ENCODE measurements at places on chromosomes 2 and 18.

- no peak for DNase-seq
Observed at GRCh38 chr2:148650881-148651280, 6.3 kb downstream of the EPC2 start.

DNA sequence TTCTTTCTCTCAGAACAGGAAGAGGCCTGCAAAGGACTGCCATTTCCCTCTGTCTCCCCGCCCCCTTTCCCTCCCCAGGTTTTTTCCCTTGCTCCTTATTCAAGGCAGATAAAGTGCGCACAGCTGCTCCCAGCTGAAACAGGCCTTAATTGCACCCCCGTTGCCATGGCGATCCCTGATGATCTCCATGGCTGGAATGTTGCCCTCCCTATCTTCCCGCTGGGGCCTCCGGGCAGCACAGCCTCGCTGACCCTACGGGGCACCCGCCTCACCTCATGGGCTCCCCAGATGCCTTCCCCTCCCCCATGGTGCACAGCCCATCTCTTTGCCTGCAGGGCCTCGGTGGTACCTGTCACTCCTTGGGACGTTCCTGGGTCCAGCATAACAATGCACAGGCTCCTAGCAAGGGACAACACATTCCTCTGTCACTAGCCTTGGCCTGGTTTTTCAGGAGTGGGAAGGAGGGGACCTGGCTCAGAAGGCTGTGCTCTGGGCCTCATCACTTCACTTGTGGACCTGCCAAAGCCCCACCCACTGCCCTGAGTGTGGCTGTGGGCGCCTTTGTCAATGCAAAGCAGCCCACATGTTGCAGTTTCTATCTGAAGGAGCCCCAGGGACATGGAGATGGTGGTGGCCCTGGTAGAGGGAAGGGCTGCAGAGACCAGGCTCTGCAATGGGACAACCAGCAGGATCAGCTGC, 115.0 kb downstream of the CELF4 start:
- DNase-seq, result no peak

- DNase-seq, result no peak
Observed at GRCh38 chr2:2810504-2810903, 479.4 kb upstream of the MYT1L start.

DNA sequence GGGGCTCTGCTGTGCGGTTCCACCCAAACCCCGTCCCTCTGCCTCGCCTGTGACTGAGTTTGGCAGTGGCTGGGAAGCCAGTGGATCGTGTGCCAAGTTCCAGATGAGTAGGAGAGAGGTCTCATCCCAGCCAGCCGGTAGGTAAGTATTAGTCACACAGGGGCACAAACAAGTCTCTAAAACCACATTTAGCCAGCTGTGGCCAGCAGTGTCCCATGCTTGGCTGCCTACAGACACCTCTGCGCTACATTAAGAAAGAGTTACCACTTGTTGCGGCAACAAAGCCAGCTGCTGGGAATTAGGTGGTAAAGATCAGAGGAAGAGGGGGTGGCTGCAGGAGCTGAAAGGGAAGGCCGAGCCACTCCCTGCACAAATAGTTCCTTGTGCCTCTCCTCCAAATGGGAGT, 81.2 kb downstream of the GATA6 start:
- DNase-seq, result no peak

- DNase-seq, result peak; percentile 8
Observed at GRCh38 chr2:209960676-209961630, 41.5 kb upstream of the RPE start.

GRCh38 chr2:136750065-136750464, 15.3 kb upstream of the THSD7B start:
- DNase-seq, result no peak

- DNase-seq, result no peak
Observed at GRCh38 chr18:48608581-48608980, 69.8 kb downstream of the CTIF start.

GRCh38 chr2:20429528-20429927, 17.3 kb upstream of the RHOB start:
- no peak for DNase-seq

- DNase-seq, result no peak
Observed at GRCh38 chr2:47429795-47430194, 26.8 kb downstream of the MSH2 start.

DNA sequence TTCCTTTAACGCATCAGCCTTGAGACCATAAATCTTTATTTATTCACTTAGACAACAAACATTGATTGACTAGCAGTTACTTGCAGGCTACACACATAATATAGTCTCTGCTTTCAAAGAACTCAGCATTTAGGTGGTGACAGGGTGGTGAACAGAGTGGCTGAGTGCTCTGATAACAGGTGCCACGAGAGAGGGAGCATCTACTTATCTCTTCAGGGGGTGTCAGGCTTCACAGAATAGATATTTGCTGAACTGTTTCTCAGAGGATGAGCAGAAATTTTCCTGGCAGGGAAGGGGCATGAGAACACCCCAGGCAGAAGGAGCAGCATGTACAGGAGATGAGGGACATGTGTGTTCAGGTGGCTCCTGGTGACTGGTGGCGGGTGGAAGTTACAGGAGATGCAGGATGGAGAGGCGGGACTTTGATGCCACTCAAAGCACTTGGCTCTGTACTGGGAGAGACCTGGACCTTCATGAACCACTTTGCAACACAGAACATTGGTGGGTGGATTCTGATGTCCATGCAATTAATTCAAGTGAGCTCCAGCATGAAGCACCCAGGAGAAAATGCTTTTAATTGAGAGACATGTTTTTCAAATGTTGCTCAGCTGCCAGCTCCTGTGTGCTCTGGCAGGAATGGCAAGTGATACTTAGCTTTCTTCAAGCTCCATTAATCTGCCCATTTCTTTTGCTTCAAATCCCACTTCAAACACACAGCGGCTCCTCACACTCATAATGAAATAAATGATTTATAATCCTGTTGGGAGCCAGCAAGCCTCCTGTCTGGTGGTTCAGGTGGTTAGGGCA, 248.9 kb downstream of the MYCN start:
- no peak for DNase-seq

DNA sequence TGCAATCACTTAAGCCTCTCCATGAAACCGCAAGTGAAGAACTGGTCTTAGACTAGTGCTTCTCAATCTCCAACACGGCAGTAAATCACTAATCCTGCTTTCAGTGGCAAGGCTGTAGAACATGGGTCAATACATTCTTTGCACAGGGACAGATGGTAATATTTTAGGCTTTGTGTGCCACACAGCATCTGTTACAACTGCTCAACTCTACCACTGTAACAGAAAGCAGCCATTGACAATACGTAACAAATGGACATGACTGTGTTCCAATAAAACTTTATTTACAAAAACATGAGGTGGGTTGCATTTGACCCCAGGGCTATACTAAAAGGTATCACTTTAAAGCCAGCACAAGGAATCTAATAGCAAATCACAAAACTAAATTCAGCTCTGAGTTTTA, 51.1 kb downstream of the RNF152 start:
- DNase-seq, result no peak

DNA sequence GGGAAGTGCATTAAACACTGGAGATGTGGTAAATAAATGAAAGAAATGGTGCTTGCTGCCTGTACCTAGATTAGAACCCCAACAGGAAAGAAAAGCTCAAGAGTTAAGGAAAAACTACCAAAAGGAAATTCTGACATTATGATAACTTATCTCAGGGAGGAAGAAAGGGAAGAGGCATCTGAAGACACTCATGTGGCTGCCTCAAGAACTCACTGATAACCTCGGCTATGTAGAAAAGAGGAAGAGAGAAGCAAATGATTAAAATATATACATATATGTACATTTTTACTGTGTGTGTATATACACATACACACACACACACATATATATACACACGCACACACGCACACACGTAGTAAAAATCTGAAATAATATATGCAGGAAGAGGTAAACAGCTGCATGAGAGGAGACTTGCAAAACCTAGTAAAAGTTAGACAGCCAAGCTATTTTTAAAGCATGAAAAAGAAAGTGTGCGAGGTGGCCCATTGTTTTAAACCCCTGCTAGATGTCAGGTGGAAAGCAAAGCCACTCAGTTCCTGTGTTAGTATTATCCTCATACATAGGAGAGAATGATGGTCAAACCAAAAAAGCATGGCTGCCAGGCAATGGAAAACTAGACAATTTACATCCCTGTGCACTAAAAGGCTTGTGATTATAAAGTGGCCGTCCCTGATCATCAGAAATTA, 483.0 kb upstream of the NRP2 start:
- DNase-seq, result no peak
